ENCODE measurements at places on chromosomes 2 and 18.
A peak's percentile ranks its signal among the peaks of the same experiment; 100 is the strongest.

DNA sequence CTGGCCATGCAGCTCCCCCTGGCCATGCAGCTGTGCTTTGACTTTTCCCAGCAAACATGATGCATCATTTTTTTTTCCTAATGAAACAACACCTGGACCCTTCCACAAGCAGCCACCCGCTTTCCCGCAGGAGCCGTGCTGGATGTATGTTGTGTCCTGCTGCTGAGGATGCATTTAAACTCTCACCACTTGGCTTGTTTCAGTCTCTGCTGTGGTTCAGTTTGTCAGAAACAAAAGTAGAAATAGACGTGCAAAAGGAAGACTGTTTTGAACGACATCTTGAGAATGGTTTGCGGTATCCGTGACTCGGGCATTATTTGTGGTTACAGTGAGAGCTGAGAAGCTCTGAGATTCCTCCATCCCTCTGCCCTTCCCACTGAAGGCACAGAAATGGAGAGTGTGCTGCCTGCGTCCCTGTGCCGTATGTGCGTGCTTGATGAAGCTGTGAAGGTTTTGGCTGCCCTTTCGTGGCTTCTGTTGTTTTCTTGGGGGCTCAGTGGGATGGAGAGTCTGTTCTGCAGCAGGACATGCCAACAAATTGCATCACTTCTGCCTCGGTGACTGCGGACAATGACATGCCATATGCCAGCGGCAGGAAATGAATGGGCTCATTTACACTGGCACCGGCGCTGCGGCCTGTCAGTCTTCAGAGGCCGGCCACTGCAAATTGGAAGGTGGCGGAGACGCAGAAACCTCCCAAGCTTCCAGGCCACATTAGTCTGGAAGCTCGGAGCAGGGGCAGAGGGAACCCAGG, 417.7 kb upstream of the SALL3 start:
- no peak for DNase-seq

DNA sequence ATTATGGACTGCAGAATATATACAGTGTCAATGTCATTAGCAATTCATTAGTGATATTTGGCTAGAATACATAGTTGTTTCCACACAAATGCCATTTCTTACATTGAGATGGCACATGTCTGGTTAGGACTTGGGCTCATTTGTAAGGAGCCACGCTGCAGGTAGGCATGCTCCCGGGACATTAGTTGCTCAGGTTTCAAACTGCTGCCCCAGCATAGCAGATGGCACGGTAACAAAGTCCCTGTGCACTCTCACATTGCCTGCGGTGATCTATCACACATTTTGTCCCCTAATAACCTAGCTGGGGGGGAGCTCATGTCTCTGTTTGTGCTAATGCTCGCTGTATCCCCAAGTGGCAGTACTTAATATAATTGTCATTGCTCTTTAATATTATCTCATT, 185.1 kb downstream of the NEDD4L start:
- no peak for DNase-seq

DNA sequence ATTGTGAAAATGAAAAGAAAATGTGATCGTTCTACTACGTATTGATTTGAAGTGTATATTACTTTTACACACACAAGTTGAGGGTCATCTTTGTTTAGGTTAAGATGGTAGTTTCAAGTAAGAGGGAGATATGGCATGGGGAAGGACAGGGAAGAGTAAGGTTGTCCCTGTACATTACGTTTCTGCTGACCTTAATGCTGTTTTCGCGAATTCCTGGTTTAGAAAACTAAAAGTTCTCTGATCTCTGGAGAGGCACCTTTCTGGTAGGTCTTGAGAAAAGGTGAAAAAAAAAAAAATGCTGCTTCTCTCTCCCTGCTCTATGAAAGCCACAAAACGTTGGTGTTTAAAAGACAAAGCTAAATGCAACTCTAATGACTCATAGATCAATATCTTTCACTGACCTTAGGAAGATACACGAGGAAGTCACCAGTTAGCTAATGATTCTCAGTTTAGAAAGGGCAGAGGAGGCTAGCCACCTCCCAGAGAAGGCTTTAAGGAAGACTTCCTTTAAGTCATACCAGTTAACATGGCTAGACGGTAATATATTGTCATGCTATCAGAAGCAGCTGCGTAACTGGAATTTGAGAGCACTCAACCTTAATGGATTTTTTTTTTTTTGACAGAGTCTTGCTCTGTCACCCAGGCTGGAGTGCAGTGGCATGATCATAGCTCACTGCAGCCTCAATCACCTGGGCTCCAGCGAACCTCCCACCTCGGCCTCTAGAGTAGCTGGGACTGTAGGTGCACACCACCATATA, 13.2 kb downstream of the TXNDC2 start:
- peak; percentile 70 for DNase-seq

GRCh38 chr2:148021059-148021861, at the start of gene MBD5:
TSS of gene MBD5 (plus strand) at chr2:148021091.
- DNase-seq, result peak; percentile 55

Measured in iris pigment epithelial cell (primary cell).